NCI-H2081 (cell line): ENCODE measurements at places on chromosomes 6 and 20.

- DNase-seq: no peak
Measured at GRCh38 chr20:62949153-62949821, 3.2 kb upstream of the SLC17A9 start.

DNA sequence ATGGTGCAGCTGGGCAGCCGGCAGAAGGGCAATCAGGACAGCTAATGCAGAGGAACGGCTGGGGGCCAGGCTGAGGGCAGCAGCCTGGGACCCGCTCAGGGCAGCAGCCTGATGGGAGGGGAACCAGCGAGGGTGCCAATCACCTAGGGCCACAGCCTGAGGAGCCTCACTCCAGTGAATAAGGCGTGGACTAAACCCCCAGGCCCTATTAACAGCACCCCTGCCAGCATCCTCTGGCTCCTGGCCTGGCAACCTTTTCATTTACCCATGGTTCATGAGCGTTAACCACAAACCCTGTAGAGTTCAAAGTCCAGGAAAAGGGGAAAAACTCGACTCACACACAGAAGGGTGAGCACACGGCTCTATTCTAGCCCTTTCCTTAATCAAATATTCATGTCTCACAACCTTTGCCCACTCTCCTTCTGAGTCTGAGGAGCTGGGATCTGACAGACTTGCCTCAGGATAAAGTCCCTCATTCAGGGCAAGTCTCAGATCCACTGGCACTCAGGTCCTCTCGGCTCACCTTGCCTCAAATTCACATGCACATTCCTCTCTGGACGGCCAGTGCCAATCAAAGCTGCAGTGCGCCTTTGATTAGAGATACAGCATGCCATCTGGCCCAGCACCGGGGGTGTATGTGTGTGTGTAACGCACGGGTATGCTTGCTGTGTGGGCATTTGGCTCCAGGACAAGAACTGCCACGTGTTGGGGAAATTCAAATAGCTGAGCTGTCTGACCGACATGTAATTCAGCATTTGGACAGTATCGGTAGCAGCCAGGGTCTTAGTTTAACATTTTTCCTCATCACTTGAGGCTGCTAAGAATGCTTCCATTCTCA is 86.9 kb upstream of the TRAF3IP2 start:
- DNase-seq: no peak

- no peak for DNase-seq
Measured at GRCh38 chr6:89379281-89379680, 26.8 kb upstream of the UBE2J1 start.

- DNase-seq: no peak
Measured at GRCh38 chr6:164967102-164967501, 342.3 kb downstream of the C6orf118 start.

- no peak for DNase-seq
Measured at GRCh38 chr6:151075005-151075404, 164.8 kb upstream of the AKAP12 start.

- no peak for DNase-seq
Measured at GRCh38 chr6:139764498-139764986, 390.1 kb upstream of the CITED2 start.
